ENCODE measurements at places on chromosomes 13 and 19.

DNA sequence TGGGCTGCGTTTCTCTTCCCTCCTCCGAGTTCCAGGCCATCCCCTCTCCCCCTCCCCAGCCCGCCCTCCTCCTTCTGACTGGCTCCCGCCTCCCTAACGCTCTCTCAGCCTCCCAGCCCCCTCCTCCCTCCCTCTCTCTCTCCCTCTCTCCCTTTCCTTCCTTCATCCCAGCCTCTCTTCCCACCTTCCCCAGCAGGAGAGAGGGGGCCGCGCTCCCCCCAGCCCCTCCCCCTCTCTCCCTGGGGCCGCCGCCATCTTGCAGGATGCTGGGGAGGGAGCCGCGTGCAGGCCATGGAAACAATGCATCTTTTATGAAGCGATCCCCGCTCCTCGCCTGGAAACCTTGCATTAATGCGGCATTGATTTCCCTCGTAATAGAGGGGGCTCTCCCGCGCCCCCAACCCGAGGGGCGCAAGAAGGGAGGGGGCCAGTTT, 42.6 kb upstream of the ADGRL1 start:
- DNase-seq: no peak

DNA sequence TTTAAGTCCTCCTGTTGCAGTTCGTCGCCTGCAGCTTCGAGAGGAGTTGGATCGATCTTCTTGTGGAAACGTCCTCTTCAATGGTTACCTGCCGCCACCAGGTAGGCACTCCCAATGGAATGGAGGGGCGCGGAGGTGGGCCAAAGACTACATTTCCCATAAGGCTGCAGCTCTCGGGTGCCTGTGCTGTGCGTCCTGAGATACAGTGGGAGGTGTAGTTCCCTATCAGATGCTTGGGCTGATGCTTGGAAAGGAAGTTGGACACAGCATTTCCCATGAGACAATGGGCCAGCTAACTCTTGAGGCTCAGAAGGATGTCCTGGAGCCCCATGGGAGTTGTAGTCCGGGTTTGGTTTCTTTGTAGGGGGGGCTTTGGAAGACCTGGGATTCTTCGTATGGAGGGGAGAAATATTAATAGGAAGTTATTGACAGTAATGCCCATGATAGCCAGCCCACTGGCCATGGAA, 1.8 kb downstream of the SHKBP1 start:
- no peak for DNase-seq

- DNase-seq: no peak
Observed at GRCh38 chr19:15294561-15294990, 37.8 kb downstream of the BRD4 start.

DNA sequence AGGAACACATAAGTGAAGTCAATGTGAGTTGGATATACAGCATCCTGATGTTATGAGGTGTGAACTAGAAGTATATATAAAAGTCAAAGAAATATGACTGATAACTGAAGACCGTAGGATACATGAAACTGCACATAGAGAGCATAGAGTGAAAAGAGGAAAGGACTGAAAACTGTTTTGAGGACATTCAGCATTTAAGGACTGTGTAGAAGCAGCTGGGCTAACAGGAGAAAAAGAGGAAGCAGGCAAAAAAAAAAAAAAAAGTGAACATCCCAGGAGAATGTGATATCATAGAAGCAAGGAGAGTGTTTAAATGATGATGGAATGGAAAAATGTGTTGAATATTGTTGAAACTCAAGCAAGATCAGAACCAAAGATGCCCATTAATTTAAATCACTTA, 363.5 kb downstream of the PCDH20 start:
- no peak for DNase-seq

- no peak for DNase-seq
Observed at GRCh38 chr13:20353973-20354372, 121.9 kb upstream of the GJB6 start.

DNA sequence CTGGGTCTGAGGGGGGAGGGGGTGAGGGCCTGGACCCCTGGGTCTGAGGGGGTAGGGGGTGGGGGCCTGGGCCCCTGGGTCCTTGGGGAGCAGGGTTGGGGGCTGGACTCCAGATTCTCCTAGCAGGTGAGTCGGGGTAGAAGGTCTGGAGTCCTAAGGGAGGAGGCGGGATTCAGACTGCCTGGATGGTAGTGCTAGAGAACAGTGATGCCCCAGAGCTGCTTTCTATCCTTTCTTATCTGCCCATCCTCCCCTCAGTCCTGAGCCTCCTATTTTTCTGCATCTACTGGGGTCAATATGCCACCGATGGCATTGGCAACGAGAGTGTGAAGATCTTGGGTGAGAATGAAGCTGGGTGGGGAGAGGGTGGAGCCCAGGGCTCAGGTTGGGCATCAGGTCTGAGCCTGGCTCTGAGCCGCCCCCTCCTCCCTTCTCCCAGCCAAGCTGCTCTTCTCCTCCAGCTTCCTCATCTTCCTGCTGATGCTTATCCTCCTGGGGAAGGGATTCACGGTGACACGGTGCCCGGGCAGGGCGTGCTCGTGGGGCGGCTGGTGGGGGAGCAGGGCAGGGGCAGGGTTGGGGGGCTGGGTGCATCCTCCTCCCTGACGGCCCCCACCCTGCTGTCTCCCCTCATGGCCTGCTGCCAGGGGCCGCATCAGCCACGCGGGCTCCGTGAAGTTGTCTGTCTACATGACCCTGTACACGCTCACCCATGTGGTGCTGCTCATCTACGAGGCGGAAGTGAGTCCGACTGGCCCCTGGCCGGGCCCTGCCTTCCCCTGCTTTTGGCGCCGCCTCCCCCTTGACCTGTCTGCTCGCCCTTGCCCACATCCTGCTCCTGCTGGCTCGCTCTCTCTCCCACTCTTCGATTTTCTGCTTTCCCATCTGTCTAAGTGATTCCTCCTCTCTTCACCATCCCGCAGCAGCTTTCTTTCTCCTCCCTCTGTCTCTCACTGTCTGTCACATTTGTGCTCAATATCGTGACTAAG, 3.4 kb downstream of the TMEM145 start:
- DNase-seq: no peak

DNA sequence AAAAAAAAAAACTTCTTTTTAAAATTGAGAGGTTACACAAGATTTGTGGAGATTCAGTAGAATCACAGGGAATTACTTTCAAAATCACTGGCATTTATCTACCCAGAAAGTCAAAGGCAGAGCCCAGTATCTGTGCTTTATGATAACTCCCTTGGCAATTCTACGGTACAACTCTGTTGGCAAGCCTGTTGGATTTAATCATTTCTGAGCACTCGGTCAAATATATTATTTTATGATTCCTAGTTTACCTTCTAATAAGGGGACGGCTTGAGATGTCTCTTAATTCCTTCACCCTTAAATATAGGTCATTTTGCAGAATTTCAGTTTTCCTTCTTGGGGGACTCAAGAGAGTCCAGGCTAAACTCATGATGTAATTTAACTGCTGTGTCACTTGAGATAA, 987.6 kb downstream of the EFNB2 start:
- DNase-seq: no peak

DNA sequence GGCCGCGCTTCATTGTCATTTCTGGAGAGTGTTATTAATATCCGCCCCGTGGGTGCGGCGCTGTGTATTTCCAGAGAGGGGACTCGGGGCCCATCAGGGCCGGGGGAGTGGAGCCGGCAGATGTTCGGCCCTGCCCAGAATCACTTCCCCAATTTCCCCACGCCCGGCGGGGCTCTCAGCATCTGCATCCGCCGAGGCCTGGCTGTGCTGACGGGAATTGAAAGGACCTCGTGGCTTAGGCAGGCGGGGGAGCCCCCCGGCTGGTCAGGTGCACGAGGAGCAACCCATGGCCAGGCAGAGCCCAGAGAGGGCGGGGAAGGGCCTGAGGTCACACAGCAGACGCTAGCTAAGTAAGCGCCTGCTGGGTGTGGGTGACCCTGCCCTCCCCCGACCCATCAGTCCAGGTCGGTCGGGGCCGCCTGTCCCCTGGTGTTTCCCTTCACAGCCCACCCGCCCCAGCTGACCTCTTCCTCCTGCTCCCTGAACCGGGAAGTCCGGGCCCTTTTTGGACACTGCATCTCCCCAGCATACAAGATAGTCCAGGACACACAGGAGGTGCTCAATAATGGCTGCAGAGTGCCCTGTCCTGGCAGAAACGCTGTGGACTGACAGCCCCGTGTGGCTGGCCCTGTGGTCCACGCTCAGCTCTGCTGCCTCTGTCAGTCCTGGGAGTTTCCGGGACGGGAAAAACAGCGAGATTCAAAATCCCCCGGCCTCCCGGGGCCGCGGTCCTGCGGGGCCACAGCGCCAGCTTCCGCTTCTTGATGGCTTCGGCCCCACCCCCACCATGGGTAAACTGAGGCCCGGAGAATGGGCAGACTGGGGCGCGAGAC, 22.1 kb downstream of the ARID3A start:
- no peak for DNase-seq

DNA sequence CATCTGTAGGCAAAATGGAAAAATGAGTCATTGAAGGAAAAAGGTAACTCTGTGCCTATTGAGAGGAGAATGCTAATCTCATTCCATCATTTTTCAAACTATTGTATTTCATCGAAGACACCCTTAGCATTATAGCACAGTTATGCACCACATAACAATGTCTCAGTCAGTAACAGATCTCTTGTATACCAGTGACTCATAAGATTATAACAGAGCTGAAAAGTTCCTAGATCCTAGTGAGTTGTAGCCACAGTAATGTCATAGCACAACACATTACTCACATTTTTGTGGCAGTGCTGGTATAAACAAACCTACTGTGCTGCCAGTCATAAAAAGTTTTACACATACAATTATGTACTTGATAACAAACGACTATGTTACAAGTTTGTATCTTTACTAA, 1077.6 kb downstream of the DIAPH3 start:
- no peak for DNase-seq

DNA sequence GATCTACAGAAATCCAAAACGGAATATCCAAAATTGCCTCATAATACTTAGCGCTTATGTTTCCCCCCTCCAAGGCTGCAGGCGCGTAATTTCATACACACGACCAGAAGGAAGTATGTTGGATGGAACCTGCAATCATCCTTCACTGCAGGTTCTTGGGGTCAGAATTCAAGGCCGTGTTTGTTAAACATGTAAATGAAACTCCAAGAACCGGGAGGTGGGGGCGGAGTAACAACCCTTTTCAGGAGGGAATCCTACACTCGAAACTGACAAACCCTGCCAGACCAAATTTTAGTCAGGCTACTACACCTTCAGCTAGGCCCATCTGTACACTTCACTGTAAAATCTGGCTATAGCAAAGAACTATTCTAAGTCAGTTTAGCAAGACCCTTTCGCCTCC, 1.3 kb downstream of the ZNF607 start:
- no peak for DNase-seq

- DNase-seq: no peak
Observed at GRCh38 chr13:48909056-48909389, 66.7 kb upstream of the FNDC3A start.

GRCh38 chr19:14410091-14411051, 8.8 kb downstream of the DDX39A start:
- DNase-seq: no peak

GRCh38 chr13:61960981-61961380, 545.3 kb upstream of the PCDH20 start:
- no peak for DNase-seq

GRCh38 chr13:27372896-27373295, 51.5 kb upstream of the GTF3A start:
- no peak for DNase-seq

GRCh38 chr19:3986260-3987041, 1.2 kb upstream of the EEF2 start:
- no peak for DNase-seq

DNA sequence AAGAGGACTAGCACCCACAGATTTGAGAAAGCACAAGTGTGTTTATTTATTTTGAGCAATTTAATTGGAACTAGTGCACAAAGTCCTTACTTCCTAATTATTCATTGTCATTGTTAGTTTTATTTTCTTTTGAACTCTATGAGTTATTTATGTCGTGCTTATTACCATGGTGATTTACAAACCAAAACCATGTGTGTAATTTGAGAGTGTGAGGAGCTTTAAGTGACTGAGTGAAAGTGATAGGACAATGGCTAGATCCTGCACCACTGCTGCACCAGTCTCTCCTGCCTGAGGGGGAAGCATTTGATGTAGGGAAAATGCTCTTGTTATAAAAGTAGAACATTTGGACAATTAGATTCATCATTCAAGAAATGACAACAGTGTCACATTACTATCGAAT, 172.3 kb upstream of the KLF12 start:
- no peak for DNase-seq

DNA sequence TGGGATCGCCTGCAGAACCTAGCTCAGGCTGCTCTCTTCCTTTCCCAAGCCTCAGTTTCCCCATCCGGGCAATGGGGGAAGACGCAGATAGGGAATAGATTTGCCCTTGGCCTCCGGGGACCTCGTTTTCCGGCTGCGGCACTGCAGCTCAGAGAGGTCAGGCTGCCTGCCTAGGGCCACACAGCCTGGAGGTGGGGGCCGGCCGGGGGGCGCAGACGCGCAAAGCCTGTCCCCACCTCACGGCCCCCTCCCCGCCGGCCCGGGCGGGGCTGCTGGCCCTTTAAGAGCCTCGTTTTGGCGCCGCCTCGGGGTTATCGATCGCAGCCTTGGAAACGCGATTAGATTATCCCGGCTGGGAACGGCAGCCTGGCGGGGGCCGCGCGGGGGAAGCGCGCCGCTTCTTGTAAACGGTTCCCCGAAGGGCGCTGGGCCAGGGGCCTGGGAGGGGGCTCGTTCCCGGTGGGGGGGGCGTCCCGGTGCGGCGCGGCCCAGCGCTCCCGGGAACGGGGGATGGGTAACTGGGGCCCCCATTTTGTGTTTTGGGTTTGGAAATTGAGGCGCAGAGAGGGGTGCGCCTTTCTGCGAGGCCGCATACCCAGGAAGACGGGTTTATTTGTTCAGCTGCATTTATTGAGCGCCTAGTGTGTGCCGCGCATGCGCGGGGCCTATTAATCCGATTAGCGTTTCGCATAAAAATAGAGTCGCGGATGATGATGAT, 23.4 kb upstream of the TCF3 start:
- no peak for DNase-seq

DNA sequence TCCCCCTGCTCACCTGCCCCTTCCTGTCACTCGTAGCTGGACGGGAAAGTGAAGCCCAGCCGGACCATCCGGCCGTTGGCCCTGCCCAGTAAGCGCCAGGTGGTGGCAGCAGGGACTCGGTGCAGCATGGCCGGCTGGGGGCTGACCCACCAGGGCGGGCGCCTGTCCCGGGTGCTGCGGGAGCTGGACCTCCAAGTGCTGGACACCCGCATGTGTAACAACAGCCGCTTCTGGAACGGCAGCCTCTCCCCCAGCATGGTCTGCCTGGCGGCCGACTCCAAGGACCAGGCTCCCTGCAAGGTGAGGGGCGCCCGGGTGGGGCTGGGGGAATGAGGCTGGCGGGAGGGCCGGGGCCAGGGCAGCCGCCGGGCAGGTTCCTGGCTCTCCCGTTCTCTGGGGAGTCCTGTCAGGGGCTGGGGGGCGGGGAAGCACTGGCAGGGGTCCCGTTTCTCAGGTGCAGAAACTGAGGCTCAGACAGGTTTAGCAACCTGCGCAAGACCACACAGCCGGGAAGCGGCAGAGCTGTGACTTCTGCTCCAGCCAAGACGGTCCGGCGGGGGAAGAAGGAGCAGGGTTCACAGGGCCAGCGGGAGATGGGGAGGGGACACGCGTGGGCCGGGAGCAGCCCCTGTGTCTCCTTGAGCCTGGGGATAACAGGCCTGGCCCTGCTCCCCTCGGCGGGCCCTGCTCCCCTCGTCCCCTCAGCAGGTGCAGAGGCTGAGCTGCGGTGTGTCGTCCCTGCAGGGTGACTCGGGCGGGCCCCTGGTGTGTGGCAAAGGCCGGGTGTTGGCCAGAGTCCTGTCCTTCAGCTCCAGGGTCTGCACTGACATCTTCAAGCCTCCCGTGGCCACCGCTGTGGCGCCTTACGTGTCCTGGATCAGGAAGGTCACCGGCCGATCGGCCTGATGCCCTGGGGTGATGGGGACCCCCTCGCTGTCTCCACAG, 5.3 kb downstream of the GZMM start:
- no peak for DNase-seq

- DNase-seq: no peak
Observed at GRCh38 chr13:102322211-102322610, 79.6 kb downstream of the FGF14 start.

All from T1000 (cell line).